ENCODE measurements at places on chromosomes 12 and 14. TPM values are rescaled to one million over a fixed set of nuclear protein-coding genes. Genes with fewer than 3 reads are reported as not detected.

DNA sequence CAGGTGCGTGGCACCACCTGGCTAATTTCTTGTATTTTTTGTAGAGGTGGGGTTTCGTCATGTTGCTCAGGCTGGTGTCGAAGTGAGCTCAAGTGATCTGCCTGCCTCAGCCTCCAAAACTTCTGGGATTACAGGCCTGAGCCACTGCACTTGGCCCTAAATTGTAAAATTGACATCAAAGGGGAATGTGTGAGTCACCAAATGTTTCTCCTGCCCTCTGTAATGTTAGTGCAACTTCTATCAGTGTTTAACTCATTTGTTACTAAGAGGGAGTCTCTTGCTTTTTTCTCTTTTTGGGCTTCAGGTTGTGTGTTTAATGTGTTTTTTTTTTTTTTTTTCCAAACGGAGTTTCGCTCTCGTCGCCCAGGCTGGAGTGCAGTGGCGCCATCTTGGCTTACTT, 2.3 kb downstream of the TULP3 start:
- DNase-seq = no peak

GRCh38 chr12:63863658-63864453, 19.4 kb downstream of the SRGAP1 start:
- DNase-seq = no peak

The GPR84 gene
- total RNA-seq = not detected

DNA sequence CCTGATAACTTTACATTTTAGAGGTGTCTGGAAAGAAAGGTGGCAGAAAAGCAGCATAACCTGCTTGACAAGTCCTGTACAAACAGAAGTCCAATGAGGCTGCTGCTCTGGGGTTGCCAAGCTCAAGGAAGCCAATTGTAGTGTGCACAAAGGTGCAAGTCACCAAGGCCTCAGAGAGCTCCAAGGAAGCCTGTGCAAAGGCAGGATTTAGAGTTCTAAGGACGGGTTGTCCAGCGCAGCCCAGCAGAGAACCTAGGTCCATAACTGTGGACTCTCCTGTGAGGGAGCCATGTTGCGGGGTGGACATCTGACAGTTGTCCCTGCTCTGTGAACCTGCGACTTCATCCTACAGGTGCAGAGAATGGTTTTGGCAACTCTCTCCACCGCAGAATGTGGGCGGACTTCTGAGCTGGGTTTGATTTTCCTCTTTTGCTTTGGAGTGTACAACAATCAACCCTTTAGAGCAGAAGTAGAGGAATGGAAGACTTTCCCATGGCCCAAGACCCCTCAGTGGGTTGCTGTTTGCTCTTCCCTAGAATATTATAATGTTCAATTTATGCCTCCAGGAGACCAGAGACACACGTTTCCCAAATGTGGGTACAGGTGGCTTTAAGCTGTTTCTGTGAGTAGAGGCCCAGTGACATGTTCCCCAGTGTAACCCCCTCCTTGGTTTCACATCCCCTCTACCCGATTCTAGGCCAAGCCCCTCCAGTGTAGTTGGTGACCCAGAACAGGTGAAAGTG, 81.0 kb downstream of the ETV6 start:
- no peak for DNase-seq

- no peak for DNase-seq
Measured at GRCh38 chr14:33332497-33332896, 393.8 kb downstream of the NPAS3 start.

- DNase-seq = no peak
Measured at GRCh38 chr12:109144224-109144623, 27.8 kb downstream of the ACACB start.

- DNase-seq = no peak
Measured at GRCh38 chr14:62885451-62885850, 159.8 kb downstream of the KCNH5 start.

The TAS2R42 gene
- not detected for total RNA-seq

DNA sequence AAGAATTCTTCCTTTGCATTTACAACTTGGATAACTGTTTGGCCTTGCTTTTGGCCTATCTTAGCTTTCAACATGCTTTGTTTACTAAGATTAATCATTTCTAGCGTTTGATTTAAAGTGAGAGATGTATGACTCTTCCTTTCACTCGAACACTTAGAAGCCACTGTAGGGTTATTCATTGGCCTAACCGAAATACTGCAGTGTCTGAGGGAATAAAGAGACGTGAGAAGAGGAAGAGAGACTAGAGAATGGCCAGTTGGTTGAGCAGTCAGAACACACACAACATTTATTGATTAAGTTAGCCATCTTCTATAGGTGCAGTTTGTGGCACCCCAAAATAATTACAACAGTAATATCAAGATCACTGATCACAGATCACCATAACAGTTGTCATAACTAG, 62.3 kb upstream of the CCDC175 start:
- DNase-seq = no peak

- no peak for DNase-seq
Measured at GRCh38 chr12:104243971-104244370, 28.4 kb downstream of the TXNRD1 start.

DNA sequence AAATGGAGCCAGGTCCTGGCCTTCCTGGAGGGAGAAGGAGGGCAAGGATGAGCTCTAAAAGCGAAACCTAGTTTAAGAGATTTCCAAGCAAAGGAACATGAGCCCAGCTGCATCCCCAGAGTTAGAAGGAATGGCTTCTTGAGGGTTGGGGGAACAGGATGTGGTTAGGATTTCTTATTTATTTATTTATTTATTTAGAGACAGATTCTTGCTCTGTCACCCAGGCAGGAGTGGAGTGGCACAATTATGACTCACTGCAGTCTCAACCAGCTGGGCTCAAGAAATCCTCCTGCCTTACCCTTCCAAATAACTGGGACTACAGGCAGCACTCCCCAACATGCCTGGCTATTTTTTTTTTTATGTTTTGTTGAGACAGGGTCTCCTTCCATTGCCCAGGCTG, 25.3 kb upstream of the TMEM106C start:
- DNase-seq = no peak

The PLCZ1 gene
- total RNA-seq = not detected

The ITGA5 gene
- 38.4 TPM for total RNA-seq

- no peak for DNase-seq
Measured at GRCh38 chr12:65696227-65696626, 128.1 kb upstream of the HMGA2 start.

DNA sequence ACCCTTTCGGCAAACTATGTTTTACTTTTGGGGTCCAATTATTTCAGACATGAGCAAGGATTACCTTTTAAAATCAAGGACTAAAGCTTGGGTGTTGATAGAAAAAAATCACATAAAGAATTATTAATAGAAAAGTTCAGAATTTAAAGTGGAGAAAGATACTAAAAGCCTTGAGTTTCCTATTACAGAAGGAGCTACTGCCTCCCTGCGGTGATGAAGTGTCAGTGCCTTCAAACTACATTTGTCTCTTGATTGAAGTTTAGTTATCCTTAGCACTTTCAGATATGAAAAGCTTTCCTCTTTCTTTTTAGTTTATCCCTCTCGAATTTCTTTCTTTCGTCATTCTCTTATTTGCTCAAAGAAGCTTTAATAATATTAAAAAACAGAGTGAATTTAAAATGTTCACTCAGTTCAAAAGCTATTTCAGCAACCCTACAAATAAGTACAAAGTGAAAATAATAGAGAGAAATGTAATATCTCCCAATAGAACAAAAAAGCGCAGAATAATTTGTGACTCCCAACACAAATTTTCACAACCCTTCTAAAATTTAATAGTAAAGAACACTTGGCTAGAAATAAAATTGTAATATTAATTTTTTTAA, 87.6 kb downstream of the SEC23A start:
- peak; percentile 50 for DNase-seq

DNA sequence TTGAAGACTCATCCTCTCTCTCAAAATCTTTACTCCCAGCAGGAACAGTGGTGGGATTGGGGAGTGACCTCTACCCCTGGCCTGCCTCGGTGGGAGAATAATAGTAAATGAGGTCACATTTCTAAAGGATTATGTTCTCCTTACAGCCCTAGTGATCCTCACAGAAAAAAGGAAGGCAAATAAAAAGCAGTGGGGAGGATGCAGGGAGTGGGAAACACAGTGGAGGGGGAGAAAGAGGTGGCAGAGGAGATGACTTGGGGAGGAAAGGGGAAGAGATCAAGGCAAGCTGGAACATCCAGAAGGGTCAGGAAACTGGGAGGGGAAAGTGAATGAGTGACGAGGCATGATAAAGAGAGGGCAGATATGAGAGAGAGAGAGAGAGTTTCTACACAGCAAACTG, 8.3 kb upstream of the SYNDIG1L start:
- peak; percentile 16 for DNase-seq

The PPP4R4 gene
- 3.0 TPM for total RNA-seq

The NID2 gene
- total RNA-seq = 5.1 TPM

The NELL2 gene
- 38.8 TPM for total RNA-seq

DNA sequence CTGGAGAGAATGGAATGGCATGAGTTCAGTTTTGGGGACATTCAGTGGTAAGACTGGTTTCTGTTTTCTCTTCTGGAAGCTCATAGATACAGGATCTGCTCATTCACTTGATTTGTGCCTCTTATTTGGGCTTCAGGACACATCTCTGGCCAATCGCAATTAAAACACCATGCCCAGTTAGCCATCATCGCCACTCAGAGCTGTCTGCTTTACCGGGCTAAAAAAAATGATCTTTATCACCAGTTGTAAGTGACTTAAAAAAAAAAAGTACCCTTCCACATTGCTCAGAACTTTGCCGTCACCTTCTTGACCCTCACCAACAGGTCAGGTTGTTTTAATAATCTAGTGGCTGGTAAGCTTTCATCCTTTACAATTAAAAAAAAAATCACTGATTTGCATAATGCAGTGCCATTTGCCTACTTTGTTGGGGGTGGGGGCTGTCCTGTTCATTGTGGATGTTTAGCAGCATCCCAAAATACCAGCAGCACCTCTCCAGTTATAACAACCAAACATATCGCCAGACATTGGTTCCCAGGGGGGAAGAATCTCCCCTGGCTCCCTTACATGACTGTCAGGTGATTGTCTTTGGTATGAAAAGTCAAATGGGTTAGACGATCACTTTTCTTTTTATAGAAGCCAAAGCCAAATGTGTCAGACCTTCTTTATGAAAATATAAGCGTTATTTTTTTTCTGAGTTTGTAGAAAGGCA, 150.1 kb downstream of the PRKCH start:
- DNase-seq = no peak

DNA sequence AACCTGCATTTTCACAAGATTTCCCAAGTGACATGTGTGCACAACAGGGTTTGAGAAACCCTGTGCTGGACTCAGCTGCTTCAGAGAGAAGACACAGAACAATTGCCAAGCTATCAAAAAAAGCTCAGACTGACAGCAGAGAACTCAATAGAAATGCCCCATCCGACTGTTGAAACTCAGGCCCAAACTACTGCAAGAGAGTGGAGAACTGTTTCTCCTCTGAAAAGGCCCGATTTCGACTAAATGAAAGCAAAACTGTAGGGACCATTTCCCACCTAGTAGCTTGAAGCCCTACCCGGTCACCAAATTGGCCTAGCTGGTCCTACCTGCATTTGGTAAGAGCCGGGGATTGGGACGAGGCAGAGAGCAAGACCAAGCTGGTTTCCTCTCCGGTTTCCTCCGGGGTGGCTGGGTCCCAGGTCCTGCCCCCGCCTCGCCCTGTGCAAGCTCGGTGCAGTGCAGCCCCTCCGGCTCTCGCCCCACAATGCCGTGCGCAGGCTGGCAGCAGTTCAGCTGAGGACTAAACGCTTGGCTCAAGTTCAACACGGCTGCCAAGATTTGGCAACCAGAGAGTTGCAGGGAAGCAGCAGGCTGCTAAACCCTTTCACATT, 1180.6 kb downstream of the VRK1 start:
- DNase-seq = peak; percentile 34

- DNase-seq = no peak
Measured at GRCh38 chr12:63981343-63981742, 136.8 kb downstream of the SRGAP1 start.
